ENCODE measurements at places on chromosomes 5 and 9.
A peak's percentile ranks its signal among the peaks of the same experiment; 100 is the strongest.

DNA sequence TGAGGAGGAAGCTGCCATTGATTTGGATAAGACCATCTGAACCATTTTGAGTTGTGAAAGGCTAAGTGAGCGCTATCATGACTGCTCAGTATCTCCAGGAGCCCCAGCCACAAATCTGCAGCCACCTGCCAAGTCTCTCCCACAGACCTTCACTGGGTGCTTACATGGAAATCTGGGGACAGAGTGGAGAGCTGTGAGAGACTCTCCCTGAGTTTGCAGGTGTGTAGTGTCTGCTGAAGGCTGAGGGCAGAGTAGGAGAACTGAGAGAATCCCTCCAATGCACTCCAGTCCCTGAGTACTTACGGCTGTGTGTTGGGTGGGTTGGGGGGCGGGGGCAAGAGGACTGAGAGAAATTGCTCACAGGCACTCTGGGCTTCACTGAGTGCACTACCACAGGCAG is 123.7 kb downstream of the PRELID2 start:
- DNase-seq, result no peak

- no peak for DNase-seq
These were observed 1.3 kb upstream of the SKP1 start for GRCh38 chr5:134178096-134178419.

- no peak for DNase-seq
These were observed 495.4 kb downstream of the MAT2B start for GRCh38 chr5:164000819-164001218.

GRCh38 chr9:134225816-134226215 is 61.5 kb upstream of the RNU6ATAC start:
- DNase-seq, result no peak

DNA sequence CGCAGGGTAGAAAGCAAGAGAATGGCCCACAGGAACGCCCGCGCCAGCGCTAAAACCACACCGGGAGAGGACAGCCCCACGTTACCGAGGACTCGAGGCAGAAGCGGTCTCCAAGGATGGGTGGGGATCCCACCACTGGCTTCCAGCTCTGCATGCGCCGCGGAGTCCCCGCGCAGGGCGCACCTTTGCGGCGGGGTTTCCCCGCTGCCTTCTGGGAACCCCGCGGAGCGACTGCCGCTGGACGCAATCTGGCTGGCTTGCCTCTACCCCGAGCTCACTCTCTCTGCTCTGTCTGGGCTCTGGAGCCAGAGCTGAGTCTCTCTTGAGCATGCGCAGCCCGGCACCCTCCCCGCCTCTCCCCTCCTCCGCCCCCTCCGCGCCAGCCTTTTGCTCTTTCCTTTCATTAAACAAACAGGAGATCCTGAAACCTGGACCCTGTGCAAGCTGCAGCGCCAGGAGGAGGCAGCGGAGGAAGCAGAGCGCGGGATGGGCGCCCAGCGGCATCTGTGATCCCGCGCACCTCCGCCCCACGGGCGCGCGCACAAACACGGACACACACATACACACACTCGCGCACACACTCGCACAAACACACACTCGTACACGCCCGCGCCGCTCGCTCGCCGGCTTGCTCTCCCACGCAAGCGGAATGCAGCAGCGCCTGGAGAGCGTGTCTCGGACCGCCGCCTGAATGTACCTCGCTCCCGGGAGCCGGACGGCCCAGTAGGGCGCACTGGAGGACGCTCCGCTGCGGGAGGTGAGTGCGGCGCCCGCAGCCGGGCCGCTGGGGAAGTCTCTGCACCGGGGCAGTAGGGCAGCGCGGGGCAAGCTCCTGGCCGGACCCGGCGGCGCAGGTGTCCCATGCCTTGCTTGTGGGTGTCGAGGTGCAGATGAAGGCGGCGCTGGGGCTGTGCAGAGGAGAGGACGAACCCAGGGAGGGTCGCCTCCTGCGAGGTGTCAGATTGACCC is at the start of gene PLPPR1:
TSS of gene PLPPR1 (plus strand) at position 382 of the 969 bp plus-strand sequence.
- no peak for DNase-seq

DNA sequence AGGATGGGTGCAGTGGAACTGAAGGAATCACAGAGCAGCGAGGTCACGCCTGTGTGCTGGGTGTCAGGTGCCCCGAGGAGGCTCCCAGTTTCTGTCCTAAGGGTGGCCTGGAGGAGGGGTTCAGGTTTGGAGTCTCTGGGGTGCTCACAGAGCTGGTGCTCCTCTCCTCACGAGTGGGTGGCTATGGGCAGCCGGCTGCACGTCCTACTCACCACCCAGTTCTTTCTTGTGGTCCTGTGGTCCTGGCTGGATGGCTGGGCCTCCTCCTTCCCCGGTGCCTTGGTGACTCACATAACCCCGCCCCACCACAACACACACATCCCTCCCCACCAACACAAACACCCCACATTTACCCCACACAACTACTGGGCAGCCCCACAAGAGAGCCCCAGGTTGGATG is 9.9 kb upstream of the PTGS1 start:
- DNase-seq, result no peak

DNA sequence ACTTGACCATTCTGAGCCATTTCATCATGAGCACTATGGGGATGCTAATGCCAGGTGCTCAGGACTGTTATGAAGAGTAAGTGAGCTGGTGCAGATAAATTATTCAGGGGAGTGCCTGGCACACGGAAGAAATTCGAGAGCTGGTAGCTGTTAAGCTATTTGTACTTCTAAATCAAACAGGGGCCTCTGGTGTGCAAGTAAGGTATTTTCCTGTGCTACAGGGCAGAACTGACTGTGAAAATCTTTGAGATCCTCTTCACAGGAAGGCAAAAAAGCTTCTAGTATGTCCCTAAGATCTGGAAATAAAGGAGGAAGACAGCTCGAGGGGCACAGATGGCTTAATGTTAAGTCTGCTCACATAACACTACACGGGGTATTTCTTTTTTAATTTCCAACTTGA is 106.3 kb upstream of the SPOCK1 start:
- DNase-seq, result no peak

GRCh38 chr5:181246276-181247049 is 2.8 kb upstream of the RACK1 start:
- DNase-seq, result peak; percentile 77

DNA sequence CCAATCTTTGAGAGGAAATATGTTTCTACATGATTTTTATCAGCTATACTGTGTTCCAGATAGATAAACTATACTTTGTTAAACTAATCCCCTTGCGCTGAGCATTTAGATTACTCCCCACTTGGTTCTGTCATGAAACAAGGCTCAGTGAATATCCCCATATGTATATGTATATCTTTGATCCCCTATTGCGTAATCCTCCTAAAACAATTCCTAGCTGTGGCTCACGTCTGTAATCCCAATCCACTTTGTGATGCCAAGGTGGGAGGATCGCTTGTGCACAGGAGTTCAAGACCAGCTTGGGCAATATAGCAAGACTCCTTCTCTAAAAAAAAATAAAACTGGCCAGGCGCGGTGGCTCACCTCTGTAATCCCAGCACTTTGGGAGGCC is 2.7 kb downstream of the PHYHD1 start:
- no peak for DNase-seq

GRCh38 chr9:21611891-21612290 is 129.8 kb upstream of the IFNE start:
- peak; percentile 11 for DNase-seq

- DNase-seq, result no peak
These were observed 180.4 kb upstream of the ITGA1 start for GRCh38 chr5:52607227-52607824.

GRCh38 chr9:131258186-131258585 is 18.1 kb downstream of the FAM78A start:
- DNase-seq, result no peak

DNA sequence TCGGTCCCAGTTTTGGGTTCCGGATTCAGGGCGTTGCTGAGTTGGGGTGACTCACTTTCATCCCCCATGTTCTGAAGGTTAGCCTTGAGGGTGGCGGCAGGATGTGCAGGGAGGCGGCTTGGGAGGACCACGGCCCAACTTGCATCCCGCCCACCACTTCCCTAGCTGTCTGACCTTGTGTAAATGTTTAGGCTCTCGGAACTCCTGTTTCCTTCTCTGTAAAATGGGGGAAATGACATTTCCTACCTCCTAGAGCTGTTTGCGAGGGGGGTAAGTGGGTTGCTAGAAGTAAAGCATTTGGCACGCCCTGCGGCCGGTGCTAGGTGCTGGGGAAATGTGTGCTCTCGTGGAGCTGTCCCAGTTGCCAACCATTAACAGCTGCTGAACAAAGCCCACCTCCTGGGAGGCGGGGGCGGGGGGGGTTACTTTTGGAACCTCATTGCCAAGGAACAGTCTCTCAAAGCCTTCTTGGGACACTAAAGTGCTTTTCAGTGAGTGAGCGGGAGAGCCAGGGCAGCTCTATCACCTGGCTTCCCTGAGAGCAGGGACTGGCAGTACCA is 27.5 kb downstream of the PTGES2 start:
- DNase-seq, result no peak

DNA sequence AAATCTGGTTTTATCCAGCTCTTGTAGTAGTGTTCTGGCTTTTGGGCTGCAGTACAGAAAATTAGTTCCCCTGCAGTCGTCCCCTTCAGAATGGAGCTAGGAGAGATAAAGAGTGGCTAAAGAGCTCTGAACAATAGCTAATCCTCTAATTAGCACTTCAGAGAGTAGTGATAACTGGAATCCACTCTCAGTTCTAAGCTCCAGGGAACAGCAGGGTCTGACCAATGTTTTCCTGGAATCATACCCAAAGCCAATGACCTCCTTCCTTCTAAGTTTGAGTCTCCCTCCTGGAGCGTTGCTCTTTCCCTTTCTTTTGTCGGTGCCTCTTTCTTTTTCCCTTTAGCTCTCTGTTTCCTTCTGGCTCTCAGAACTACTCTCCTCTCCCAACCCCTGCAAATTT is 47.4 kb downstream of the MFAP3 start:
- DNase-seq, result no peak

DNA sequence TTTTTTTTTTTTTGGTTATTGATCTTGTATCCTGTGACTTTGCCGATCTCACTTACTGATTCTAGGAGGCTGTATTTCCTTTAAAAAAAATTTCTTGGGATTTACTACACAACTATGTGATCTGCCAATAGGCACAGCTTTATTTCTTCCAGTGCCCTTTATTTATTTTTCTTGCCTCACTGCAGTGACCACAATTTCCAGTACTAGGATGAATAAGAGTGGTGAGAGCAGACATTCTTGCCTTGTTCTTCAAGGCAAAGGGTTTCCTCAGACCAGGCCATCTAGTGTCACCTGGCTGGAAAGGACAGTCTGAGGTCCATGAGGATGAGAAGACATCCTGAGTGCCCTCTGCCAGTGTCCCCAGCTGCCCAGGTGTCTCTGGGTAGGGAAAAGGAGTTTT is 265.4 kb downstream of the SPOCK1 start:
- no peak for DNase-seq

- peak; percentile 75 for DNase-seq
These were observed 94.7 kb upstream of the ANKRD55 start for GRCh38 chr5:56327809-56328208.

GRCh38 chr5:149935431-149935901 is 9.1 kb downstream of the PDE6A start:
- no peak for DNase-seq
